NCI-H510A (cell line): ENCODE measurements at places on chromosomes 11 and 22.

DNA sequence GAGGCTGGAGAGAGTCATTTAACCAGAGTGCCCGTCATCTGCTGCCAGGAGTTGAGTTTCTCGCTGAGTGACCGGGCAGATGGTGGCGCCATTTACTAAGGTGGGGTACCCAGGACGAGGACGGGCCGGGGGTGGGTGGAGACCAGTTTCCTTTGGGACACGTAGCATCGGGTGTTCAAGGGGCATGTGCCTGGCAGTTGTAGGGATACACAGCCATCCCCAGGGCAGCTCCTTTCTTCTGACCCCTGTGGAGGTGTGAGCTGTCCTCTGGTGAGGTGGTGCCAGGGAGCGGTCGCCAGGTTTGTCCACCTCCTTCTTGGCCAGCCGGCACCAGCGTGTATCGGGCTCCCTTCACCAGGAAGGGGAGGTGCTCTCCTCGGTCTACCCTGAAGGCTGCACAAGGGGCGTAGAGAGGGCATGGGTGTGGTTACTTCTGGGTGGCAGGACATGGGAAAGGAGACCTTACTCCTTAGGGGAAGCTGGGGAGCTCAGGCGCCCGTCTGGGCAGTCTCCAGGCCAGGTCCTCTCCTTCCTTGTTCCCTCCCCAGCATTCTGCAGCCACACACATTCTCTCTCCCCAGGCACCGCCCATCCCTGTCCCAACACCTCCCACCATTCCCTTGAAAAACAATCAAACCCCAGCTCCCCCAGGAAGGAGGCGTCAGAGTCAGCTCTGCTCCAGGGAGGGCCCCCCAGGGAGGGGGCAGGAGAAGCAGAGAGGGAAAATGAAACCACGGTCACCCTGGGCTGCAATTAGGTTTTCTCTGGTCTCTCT, 10.3 kb upstream of the MB start:
- DNase-seq, result peak; percentile 39

DNA sequence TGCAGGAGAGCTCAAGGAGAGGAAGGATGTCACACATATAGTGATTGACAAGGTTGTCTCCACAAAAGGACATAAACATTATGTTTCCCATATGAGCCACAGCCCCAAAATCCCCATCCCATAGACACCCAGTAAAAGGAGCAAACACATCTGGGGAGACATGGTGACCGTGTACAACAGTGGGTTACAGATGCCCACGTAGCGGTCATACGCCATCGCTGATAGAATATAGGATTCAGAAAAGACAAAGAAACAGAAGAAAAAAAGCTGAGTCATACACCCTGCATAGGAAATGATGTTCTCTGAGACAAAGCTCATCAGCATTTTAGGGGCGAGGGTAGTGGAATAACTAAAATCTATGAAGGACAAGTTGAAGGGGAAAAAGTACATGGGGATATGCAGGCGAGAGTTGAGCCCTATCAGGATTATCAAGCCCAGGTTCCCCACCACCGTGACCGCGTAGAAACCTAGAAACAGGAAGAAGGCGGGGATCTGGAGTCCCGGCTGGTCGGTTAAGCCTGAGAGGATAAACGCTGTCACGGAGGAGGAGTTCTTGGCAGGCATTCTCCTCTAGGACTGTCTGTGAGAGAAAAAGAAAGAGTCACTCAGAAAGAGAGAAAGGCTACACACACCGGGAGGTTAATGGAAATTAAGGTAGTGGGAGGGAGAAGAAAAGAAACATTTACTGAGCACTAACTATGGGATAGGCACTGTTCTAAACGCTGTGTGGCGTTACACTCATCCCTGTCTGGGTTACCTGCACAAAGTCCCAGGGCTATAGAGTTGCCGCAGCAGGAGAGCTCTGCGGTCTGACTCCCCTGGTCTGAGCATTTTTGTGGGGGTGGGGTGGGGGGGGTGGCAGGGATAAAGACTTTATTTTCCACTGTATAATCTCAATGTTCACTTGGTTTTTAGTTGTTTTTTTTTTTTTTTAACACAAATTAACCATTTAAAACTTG, 36.1 kb upstream of the OR8B8 start:
- no peak for DNase-seq

DNA sequence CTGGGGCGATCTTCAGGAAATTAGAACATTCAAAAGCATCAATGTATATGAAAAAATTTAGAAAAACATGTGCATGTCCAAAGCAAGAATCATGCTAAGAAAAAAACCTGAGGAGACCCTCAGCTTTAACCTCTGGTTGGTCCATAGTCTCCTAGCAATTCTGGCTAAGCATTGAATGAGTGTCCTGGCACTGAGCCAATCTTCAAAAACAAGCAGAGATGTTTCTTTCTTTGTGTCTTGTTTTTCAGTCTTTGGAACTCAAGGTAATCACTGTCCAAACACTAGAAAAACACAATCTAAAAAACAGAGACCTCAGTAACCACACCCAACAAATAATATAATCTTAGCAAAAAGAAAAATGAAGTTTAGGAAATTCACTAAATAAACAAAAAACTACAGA, 205.4 kb upstream of the CARD18 start:
- DNase-seq, result no peak

- no peak for DNase-seq
Observed at GRCh38 chr11:57341250-57341808, 3.2 kb downstream of the P2RX3 start.

GRCh38 chr11:73889019-73889418, 12.2 kb downstream of the PAAF1 start:
- no peak for DNase-seq

DNA sequence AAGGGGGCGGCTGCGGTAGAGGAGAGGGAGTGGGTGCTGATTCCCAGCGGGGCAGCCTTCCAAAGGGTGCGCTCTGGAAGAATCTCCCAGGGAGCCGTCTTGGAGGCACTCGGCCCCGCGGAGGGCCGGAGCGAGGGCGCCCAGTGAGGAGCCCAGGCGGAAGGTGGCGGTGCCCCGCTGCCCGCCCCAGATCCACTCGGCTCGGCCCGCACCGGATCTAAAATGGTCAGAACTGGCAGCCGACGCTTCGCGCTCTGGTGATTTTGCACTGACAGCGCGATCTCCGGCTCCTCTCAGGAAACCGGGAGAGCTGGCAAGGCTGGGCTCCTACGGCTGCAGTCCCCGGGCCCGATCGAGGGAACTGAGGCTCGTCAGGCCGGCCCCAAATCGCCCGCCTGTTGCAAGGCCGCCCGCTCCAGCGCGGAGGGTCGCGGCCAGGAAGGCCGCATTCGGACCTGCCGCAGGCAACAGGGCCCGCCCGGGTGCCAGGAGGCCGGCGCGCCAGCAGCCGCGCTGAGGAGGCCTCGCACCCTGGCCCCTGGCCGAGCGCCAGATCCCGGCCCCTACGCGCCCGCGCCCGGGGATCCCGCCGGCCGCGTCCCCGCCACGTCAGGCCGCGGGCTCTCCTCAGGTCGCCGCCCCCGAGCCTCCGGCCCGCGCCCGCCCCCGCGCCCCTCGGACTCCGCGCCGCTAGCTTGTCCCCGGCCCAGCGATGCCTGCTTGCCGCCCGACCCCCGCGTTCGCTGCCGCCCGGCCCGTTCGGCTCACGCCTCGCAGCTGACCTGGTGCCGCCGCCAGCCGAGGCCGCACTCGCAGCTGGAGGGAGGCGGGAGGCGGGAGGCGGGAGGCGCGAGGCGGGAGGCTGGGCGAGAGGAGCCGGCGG, at the start of gene KLHL22:
TSS of gene KLHL22 (minus strand) at position 818 of the 883 bp plus-strand sequence. CDS start 6,584 bp downstream, outside the sequence.
- no peak for DNase-seq

DNA sequence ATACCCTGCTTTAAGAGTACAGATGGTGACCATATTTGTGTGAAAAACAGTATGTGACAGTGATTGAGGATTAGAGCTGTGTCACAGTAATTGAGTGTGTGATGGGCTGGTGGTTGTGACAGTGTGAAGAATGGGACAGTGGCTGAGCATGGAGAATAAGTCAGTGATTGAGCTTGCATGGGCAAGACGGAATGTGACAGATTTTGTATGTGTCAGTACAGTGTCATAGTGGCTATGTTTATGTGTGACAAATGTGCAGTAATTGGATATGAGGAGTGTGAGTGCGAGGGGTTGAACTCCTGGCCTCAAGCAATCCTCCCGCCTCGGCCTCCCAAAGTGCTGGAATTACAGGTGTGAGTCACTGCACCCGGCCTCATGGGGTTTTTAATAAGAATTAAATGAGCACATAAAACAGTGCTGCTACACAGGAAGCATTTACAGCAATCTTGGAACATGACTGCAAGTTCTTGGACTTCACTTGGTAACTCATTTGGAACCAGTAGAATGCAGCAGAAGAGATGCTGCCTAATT, 583 bp upstream of the RRAS2 start:
- no peak for DNase-seq

DNA sequence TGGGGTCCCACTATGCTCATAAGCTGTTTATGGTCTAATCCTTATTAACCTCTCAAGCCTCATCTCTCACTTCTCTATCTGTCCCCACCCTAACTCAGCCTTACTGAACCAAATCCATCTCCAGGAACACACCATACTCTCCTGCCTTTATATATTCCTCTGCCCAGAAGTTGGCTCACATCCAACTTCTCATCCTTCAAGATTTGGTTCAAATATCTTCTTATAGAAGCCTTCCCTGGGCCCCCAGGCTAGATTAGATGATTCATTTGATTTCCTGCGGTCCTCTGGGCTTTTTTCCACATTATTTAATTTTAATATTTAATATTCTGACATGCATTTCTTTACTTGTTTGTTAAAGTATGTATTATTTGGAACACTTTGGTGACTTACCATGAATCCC, 23.2 kb downstream of the MEI1 start:
- no peak for DNase-seq

GRCh38 chr11:44300844-44301563, 8.9 kb downstream of the ALX4 start:
- DNase-seq, result no peak

- DNase-seq, result no peak
Observed at GRCh38 chr22:23149743-23150238, 4.5 kb downstream of the RAB36 start.
